Aorta (tissue), 5 donors: ENCODE measurements at places on chromosomes 12 and 14. TPM values are rescaled to one million over a fixed set of nuclear protein-coding genes. Genes with fewer than 3 reads are reported as not detected.

The DTX1 gene
- 4.2 TPM for total RNA-seq

The ANO6 gene
- 129 TPM for total RNA-seq

The CEBPE gene
- total RNA-seq = 0.33 TPM

The NTS gene
- total RNA-seq = not detected

The ARMH4 gene
- 8.4 TPM for total RNA-seq

The DPPA3 gene
- not detected for total RNA-seq

The STAC3 gene
- 3.2 TPM for total RNA-seq

The CTSG gene
- 26.1 TPM for total RNA-seq

The OXA1L gene
- total RNA-seq = 74.8 TPM

The NEDD8 gene
- 122 TPM for total RNA-seq

The PDZRN4 gene
- total RNA-seq = 11.2 TPM

The ITGB7 gene
- total RNA-seq = 3.2 TPM

DNA sequence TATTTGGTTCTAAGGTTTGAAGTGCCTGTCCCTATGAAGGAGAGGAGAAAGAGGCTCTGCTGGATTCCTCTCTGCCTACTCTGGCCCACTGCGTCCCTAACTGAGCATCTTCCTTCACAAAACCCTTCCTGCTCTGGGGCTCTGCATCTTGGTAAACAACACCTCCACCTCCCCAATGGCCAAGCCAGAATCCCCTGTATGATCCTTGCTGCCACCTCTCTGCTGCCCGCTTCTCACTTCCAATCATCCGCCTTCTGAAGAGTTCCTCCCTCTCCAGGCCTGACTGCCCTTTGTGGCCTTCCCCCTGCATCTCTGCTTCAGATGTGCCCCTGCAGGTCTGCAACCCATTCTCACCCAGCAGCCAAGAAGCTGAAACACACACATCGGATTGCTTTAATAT is 110.6 kb upstream of the RPH3A start:
- no peak overlapping the region for H3K4me3 ChIP-seq
- no peaks in the 10 kb centered on the region for H3K4me1 ChIP-seq
- no peaks in the 10 kb centered on the region for H3K27me3 ChIP-seq
- DNase-seq = no peak

GRCh38 chr12:127360580-127360979 is 906.4 kb upstream of the TMEM132C start:
- no peaks in the 10 kb centered on the region for H3K4me1 ChIP-seq
- H3K36me3 ChIP-seq = no peaks in the 10 kb centered on the region
- H3K4me3 ChIP-seq = no peak overlapping the region
- no peak overlapping the region for H3K27ac ChIP-seq

DNA sequence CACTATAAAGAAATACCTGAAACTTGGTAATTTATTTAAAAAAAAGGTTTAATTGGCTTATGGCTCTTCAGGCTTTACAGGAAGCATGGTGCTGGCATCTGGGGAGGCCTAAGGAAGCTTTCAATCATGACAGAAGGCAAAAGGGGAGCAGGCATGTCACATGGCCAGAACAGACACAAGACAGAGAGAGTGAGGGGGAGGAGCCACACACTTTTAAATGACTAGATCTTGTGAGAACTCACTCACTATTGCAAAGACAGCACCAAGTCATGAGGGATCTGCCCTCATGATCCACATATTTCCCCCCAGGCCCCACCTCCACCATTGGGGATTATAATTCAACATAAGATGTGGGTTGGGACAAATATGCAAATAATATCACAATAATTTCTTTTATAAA is 355.6 kb downstream of the DAD1 start:
- H3K36me3 ChIP-seq = no peaks in the 10 kb centered on the region
- no peak overlapping the region for H3K27ac ChIP-seq
- no peak overlapping the region for H3K4me3 ChIP-seq

GRCh38 chr12:50971946-50972345 is 19.6 kb downstream of the HIGD1C start:
- no peaks in the 10 kb centered on the region for H3K36me3 ChIP-seq
- H3K27ac ChIP-seq = no peak overlapping the region
- H3K27me3 ChIP-seq = no peaks in the 10 kb centered on the region
- H3K4me3 ChIP-seq = no peak overlapping the region

GRCh38 chr12:51245476-51246253 is 7.0 kb downstream of the DAZAP2 start:
- H3K36me3 ChIP-seq = peaks cover 13% of the 10 kb centered on the region
- DNase-seq = no peak
- no peak overlapping the region for H3K4me3 ChIP-seq
- no peaks in the 10 kb centered on the region for H3K4me1 ChIP-seq

- H3K4me1 ChIP-seq = no peaks in the 10 kb centered on the region
- H3K27me3 ChIP-seq = no peaks in the 10 kb centered on the region
- H3K4me3 ChIP-seq = no peak overlapping the region
- no peaks in the 10 kb centered on the region for H3K36me3 ChIP-seq
- no peak overlapping the region for H3K27ac ChIP-seq
- no peak for DNase-seq
Observed at GRCh38 chr12:75476071-75476470, 4.5 kb upstream of the GLIPR1 start.

GRCh38 chr12:53171725-53172329 is 8.7 kb upstream of the ZNF740 start:
- H3K4me3 ChIP-seq = no peak overlapping the region
- no peak for DNase-seq
- peaks cover 7% of the 10 kb centered on the region for H3K36me3 ChIP-seq

- no peak overlapping the region for H3K4me3 ChIP-seq
- H3K27ac ChIP-seq = no peak overlapping the region
- no peaks in the 10 kb centered on the region for H3K4me1 ChIP-seq
- no peaks in the 10 kb centered on the region for H3K36me3 ChIP-seq
Observed at GRCh38 chr12:113468365-113469223, 3.1 kb downstream of the LHX5 start.

DNA sequence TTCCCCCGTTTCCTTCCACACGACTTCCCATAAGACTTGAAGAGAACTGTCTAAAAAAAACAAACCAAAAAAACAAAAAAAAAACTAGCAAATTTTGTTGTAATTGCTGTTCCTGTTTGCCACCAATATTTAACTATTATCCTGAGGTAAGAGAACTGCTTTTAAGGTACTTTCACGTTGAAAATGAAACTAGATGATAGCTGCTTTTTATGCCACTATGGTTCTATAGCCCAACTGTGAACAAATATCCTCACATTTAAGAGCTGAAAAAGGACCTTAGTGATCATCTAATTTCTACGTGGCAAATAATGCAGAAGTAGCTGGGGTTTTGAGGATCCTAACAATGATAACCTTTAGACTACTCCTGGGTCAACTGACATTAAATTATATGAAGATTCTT is 98.6 kb downstream of the TAOK3 start:
- H3K4me3 ChIP-seq = no peak overlapping the region
- no peaks in the 10 kb centered on the region for H3K27me3 ChIP-seq
- no peak for DNase-seq
- H3K4me1 ChIP-seq = no peaks in the 10 kb centered on the region
- H3K27ac ChIP-seq = no peak overlapping the region

DNA sequence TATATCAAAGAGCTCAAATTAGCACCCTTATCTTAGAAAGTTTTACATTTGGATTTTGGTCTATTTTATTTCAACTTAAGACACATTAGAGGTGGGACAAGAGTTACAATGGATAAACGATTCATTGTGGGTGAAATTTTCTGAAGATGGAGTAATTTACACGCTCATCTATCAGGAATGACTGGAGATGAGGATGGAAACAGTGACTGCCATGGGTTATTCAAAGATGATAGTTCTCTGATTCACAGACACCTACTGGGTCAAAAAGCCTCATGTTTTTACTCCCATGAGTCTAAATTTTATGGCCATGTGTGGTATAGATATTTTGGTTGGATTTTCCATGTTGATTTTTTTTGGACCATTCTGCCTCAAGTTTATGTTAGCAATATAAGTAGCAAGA is 22.1 kb downstream of the SAMD4A start:
- H3K27ac ChIP-seq = no peak overlapping the region
- H3K27me3 ChIP-seq = no peaks in the 10 kb centered on the region
- H3K4me3 ChIP-seq = no peak overlapping the region
- H3K36me3 ChIP-seq = no peaks in the 10 kb centered on the region

GRCh38 chr12:93453633-93454032 is 11.9 kb upstream of the UBE2N start:
- H3K36me3 ChIP-seq = no peaks in the 10 kb centered on the region
- no peak overlapping the region for H3K4me3 ChIP-seq
- H3K27me3 ChIP-seq = no peaks in the 10 kb centered on the region
- no peak for DNase-seq

GRCh38 chr12:32921397-32921796 is 24.8 kb upstream of the PKP2 start:
- H3K4me3 ChIP-seq = no peak overlapping the region
- H3K4me1 ChIP-seq = no peaks in the 10 kb centered on the region
- no peak overlapping the region for H3K27ac ChIP-seq
- no peaks in the 10 kb centered on the region for H3K36me3 ChIP-seq

DNA sequence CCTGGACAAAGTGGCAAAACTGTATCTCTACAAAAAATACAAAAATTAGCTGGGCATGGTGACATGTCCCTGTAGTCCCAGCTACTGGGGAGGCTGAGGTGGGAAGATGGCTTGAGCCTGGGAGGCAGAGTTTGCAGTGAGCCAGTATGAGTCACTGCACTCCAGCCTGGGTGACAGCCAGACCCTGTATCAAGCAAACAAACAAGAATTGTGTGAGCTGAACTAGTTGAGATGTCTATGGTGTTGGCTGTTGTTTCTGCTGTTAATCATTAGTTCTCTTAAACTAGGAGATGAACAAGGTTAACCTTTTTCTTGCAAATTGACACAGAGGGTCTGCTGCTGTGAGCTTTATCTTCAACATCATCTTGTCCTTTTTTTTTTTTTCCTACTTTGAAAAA is 23.6 kb downstream of the RASSF3 start:
- no peaks in the 10 kb centered on the region for H3K27me3 ChIP-seq
- DNase-seq = peak; percentile 81
- H3K36me3 ChIP-seq = no peaks in the 10 kb centered on the region
- peak overlapping the region; percentile 68 for H3K27ac ChIP-seq

DNA sequence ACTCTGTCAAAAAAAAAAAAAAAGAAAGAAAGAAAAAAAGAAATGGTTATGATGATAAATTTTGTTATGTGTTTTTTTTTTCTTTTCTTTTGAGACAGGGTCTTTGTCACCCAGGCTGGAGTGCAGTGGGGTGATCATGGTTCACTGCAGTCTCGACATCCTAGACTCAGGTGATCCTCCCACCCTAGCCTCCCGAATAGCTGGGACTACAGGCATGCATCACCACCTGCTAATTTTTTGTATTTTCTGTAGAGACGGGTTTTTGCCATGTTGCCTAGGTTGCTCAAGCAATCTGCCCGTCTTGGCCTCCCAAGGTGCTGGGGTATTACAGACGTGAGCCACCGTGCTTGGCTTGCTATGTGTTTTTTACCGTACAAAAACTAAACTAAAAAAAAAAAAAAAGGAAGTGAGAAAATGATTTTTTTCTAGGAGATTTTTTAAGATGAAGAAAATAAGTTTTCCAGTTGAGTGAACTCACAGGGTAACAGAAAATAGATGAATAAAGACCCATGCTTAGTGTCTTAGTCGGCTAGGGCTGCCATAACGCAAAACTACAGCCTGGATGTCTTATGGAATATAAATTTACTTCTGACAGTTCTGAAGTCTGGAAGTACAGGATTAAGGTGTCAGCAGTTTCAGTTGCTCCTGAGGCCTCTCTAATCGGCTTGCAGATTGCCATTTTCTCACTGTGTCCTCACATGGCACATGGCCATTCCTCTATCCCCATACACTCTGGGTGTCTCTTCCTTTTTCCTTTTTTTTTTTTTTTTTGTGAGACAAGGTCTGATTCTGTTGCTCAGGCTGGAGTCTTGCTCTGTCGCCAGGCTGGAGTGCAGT is 13.2 kb upstream of the APOF start:
- H3K36me3 ChIP-seq = no peaks in the 10 kb centered on the region
- H3K4me3 ChIP-seq = no peak overlapping the region
- H3K27ac ChIP-seq = no peak overlapping the region
- no peak for DNase-seq

GRCh38 chr12:580813-581212 is 82.4 kb downstream of the NINJ2 start:
- no peak overlapping the region for H3K27ac ChIP-seq
- DNase-seq = no peak
- H3K4me1 ChIP-seq = no peaks in the 10 kb centered on the region
- H3K36me3 ChIP-seq = no peaks in the 10 kb centered on the region

GRCh38 chr14:37453985-37454384 is 141.1 kb downstream of the FOXA1 start:
- no peaks in the 10 kb centered on the region for H3K4me1 ChIP-seq
- no peaks in the 10 kb centered on the region for H3K27me3 ChIP-seq
- no peak overlapping the region for H3K4me3 ChIP-seq
- DNase-seq = no peak
- H3K36me3 ChIP-seq = no peaks in the 10 kb centered on the region
- no peak overlapping the region for H3K27ac ChIP-seq

GRCh38 chr12:68264857-68265256 is 11.5 kb upstream of the IL22 start:
- no peak overlapping the region for H3K4me3 ChIP-seq
- DNase-seq = no peak
- H3K36me3 ChIP-seq = no peaks in the 10 kb centered on the region
- no peaks in the 10 kb centered on the region for H3K4me1 ChIP-seq

DNA sequence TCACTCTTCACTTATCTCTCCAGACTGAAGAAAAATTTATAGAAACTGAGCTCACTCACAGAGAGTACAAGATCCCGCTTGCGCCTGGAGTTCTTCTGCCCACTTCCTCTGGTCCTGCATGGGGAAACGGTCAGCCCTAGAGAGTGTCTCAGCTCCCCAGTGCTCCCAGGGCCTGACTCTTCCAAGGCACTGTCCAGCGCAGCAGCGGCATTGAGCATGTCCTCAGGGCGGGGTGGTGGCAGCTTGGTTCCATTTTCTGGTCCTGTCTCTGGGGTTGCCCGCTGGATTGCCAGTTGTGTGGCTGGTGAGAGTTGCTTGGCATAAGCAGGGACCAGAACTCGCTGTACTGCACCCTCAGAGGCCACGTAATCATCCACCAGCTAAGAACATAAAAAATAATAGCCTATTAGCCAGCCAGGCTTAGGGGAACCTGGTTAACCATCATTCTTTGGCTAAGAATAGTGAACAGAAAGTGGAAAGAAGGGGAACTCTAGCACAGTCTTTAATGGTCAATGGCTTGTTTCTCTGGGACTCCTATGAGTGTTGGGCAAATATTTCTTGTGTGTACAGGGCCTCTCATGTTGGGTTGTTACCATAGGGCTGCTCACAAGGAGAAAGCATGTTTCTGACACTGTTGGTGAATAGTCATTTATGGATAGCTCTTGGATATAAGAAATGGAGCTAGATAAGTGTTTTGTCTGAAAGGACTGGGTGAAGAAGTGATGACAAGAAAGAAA is 13.7 kb upstream of the AJUBA start:
- no peaks in the 10 kb centered on the region for H3K27me3 ChIP-seq
- DNase-seq = no peak
- no peak overlapping the region for H3K27ac ChIP-seq

- DNase-seq = no peak
- H3K27me3 ChIP-seq = no peaks in the 10 kb centered on the region
- no peaks in the 10 kb centered on the region for H3K4me1 ChIP-seq
- H3K4me3 ChIP-seq = no peak overlapping the region
Observed at GRCh38 chr12:98738002-98738401, 92.9 kb downstream of the APAF1 start.
